Fibroblast of skin of left quadriceps (primary cell): ENCODE measurements at places on chromosomes 16 and 17.

- DNase-seq, result peak; percentile 4
These were observed 23.0 kb downstream of the SUPT6H start for GRCh38 chr17:28684963-28685362.

DNA sequence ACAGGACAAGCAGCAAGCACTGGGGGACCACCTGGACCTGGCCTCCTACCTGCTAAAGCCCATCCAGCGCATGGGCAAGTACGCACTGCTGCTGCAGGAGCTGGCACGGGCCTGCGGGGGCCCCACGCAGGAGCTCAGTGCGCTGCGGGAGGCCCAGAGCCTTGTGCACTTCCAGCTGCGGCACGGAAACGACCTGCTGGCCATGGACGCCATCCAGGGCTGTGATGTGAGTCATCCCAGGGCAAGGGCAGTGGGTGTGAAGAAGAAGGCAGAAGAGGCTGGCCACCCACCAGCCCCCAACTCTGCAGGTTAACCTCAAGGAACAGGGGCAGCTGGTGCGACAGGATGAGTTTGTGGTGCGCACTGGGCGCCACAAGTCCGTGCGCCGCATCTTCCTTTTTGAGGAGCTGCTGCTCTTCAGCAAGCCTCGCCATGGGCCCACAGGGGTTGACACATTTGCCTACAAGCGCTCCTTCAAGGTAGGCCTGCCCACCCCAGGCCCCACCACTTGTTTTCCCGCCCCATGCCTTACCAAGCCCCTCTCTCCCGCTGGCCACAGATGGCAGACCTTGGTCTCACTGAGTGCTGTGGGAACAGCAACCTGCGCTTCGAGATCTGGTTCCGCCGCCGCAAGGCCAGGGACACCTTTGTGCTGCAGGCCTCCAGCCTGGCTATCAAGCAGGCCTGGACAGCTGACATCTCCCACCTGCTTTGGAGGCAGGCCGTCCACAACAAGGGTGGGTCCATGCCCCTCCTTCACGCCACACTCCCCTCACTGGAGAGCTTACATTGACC lies 7.3 kb downstream of the PLEKHG4 start:
- no peak for DNase-seq

DNA sequence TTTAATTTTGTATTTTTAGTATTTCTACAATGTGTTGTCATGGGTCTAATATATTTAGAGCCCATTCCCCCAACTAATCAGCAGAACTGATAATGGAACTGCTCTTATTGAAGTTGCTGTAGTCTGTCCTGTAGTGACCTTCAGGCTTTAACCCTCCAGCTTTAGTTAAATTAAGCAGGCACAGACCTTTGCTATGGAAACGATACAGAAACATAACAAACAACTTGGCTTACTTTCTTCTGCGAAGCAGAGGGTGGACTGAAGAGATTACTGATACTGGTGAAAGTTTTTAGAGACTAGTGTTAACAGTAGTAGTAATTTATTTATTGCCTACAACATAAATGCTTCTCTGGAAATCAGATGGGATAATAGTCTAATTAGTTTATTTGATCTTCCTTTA lies 61.4 kb downstream of the NFATC3 start:
- no peak for DNase-seq

DNA sequence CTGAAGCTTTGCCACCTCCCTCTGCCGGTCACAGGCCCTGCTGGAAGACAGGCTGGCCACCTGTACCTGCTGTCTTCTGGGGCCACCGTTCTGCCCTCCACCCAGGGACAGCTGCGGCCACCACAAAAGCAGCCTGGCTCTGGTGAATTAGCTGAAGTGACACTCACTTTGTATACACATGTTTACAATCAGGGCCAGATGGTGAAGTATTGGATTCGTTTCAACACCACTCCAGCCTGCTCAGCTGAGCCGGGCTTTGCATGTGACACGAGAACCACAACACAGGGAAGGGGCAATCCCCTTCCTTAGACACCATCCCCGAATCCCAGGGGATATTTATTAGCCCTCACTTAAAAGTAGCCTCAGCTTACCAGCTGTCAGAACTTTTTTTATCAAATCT lies 191.5 kb upstream of the RPL38 start:
- DNase-seq, result no peak

DNA sequence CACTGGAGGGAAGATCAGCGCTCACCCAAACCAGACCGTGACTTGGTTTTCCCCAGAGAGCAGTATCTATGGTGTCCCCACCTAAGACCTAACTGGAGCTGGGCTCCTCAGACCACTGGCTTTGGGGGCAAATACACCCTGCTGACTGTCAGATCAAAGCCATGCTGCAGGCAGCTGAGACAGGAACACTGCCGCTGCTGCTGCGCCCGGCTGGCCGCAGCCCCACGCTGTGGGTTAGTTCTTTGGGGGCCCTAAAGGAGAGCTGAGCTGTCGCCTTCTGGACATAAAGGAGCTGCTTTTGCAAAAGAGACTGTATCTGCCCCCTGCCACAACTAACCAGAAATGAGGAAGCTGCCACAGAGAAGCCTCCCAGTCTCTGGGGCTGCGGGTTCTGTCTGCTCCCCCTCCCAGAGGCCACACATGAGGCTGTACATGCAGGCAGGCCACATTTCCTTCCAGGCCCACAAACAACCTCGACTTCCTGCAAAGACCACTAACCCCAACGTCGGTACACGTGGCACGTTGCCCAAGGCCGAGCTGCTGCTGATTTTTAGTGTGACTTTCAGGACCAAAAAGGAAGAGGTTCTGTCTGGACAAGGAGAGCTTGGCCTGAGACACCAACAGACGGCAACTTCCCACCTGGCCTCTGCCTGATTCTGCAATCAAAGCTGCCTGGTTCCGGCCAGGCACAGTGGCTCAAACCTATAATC lies 18.2 kb upstream of the ABR start:
- peak; percentile 21 for DNase-seq

DNA sequence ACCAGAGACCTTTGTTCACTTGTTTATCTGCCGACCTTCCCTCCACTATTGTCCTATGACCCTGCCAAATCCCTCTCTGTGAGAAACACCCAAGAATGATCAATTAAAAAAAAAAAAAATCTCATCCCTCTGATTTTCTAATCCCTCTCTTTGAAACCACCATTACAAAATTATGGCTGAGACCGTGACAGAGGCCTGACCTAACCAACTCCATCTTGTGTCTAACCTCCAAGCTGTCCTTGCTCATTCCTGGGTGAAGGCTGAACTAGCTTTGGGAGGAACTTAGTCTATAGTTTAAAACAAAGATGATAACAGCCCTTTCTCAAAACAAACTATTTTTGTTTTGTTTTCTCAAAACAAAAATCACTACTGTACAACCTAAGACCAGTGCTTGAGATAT lies 474.5 kb downstream of the TMEM114 start:
- no peak for DNase-seq

DNA sequence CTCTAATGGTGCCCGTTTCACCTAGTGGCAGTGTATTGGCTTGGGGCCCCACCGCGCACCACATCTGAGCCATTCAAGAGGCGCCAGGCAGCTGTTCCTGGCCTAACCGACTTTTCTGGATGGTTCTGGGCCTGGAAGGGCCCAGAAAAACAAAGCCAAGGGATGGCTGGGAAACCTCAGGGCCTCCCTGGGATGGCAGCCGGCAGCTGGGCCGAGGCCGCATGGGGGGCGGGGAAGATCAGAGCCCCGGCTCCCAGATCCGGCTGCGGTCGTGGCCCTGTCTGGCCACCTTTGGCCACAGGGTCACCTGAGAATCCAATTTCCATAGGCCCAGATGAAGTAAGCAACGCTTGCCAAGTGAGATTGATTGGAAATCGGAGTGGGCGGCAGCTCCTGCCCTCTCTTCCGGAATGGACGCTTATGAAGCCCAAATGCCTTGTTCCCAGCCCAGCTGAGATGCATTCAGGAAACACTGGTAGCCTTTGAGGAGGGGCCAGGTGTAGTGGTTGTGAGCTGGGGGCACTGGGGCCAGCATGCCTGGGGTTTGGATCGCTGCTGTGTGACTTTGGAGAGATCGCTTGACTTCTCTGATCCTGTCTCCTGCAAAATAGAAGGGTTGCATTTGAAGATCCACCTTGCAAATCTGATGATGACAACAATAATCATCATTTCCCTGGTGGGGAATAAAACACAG lies 163.8 kb upstream of the GSE1 start:
- DNase-seq, result no peak

DNA sequence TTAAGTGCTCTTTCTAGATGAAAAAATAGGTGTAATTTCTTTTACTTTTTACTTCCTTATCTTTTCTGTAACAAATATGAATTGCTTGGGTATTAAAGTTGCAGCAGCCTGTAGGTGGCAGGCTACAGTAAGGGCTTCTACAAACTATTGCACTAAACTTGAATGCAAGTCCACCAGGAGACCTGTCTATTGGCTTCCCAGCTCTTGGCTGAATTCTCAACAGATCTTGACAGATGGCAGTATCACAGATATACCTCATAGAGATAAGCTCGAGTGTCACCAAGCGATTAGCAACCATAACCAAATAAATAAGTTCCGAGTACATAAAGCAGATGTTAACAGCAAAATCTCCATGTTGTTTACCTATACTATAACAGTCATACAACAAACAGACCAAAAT lies 5.9 kb downstream of the BBS2 start:
- peak; percentile 32 for DNase-seq

DNA sequence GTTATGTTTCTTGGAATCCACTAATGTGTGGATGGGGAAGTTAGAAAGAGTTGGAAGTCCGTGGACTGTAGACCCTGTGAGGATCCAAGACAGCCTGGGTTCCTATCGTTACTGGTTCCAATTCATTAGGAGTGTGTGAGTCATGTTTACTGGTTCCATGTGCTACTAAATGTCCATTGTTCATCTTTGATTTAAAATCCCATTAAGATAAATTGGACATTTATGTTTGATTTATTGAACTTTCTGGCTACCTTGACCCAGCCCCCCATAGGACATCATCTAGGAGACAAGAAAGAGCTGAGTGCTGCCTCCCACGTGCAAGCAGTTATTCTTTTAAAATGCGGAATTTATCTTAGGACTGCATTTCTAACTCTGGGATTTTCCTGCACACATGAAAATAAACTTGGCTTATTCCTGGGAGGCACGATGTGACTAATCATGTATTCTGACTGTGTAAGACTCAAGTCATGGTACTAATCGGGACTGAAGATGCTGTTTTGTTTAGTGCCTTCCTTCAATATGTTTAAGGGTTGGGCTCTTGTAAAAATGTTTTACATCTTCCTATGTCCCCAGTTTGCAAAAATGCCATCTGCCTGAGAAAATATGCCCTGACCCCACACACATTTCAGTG lies 53.4 kb downstream of the RGS9 start:
- DNase-seq, result no peak

DNA sequence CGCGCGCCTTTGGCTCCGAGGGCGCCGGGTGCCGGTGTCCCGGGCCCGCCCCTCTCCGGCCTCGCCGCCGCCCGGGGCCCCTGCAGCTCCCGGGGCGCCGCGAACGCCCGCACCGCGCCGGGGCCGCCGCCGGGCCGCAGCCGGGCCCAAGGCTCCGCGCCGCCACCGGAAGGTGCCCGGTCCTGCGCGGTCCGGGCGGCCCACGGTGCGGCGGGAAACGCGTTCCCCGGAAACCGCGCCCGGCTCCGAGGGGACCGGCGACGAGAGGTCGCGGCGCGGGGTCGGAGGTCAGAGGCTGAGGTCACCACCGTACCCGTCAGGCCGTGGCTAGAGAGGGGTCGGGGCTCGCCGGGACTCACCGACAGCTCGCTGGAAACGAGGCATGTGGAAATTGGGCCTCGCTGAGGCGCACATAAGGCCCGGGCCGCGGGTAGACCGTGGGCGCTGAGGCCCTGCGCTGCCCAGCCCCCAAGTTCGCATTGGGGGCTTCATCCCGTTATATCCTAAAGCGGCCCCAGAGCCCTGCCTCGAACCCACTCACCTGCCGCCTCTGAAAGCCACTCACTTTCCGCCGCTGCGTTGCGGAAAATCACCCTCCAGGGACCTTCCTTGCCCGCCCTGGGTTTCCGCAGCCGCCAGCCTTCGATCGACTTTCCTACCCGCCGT lies at the start of gene DUS1L:
DUS1L (minus strand) TSS at position 167 of the 666 bp plus-strand sequence. CDS start 745 bp downstream, outside the sequence.
- peak; percentile 18 for DNase-seq

DNA sequence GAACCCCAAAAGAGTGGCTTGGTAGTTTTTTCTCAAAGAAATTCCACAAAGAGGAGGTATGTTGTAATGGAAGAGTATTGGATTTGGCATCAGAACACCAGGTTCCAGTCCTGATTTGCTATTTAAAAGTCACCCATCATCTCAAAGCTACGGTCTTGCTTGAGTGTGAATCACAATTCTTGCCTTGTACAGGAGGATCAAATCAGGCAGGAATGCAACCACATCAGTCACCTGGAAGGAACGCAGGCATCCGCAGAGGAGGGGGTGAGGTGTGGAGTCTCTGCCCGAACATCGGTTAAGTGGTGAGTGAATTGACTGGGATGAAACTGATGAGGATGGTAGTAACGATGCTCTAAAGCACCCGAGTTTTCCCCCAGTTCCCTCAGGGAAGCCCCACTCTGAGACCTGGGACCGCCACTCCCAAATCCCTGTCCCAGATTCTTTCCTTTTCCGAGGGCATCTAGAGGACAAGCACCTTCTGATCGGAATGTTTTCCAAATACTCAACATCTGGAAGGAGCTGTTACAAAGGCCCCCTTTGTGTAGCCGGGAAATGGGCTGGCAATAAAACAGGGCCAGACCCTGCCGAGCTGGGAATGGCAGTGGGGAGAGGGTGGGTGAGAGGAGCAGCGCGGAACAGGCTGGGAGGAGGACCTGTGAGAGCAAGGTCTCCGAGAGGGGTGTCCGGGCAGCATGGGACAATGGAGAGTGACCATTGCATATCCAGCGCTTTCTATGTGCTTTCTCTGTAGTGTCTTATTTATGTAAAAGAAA lies 469.6 kb downstream of the SLC39A11 start:
- DNase-seq, result no peak

GRCh38 chr17:49963626-49964302 lies 5.2 kb upstream of the DLX4 start:
- DNase-seq, result no peak

GRCh38 chr17:58398574-58399266 lies 18.6 kb downstream of the RNF43 start:
- no peak for DNase-seq

DNA sequence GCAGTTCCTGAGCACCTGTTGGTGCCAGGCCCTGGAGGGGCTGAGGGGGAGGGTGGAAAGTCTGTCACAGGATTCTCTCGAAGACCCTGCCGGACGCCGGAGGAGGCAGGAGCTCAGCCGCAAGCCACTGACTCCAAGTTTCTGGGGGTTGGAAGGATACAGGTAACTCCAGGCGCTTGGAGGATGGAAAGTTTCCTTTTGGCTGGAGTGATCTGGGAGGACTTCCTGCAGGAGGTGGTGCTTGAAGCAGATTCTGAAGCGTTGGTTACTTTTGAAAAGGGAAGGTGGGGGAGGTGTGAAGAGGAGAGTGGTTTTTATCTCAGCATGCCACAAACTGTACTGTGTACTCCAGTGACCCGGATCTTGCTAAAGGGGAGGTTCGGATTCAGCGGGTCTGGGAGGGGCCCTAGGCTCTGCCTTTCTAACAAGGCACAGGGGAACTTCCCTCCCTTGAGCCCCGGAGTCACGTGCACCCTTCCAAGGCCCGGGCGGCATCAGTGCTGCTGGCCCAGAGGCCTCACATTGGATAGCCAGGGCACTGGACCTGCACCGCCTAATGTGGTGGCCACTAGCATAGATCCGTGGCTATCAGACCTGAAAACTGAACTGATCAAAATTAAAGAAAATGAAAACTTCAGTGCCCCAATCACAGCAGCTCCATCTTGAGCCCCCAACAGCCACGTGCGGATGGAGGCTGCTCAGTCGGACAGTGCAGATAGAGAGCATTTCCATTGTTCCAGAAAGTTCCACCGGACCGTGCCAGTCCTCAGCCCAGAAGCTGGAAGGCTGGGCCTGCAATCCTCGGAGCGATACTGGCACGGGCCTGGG lies 42.2 kb upstream of the GSE1 start:
- no peak for DNase-seq
